ENCODE measurements at places on chromosomes 4 and X.

DNA sequence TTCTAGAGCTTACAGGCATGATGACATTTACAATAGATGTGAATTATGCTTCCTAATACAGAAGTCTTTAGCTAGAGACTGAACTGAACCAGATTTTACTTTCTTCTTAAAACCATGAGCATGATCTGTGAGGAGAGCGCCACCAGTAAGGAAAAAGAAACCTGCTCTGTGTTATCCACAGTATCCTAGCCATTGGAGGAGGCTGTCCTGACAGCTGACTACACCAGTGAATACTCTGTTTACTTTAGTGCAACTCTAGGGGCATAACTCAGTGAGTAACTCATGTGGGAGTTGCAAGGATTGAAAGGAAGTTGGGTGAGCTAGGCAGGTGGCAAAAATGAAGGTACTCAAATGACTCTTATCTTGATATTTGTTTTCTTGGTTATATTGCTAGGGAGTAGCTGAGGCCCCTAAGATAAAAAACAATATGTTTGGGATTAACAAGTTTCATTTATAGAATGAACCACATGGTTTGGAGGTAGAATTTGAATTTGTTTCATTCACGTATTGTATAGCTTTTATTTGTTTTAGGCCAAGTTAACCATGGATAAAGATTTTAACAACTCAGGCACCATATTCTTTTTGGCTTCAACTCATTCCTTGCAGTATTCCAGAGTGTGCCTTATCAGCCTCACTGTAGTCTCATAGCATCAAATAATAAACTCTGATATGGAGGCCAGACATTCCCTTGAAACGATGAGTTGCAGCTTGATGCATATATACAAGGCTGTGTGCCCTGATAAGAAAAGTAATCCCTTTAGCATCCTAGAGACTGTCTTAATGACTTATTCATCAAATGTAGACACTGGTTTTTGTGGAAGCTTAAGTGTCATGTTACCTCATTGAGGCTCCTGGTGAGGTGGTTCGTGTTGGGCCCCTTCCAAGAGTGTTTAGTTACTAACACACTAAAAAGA is 2.5 kb downstream of the BMP3 start:
- DNase-seq, result no peak

- no peak for DNase-seq
Observed at GRCh38 chr4:945274-946102, 13.2 kb downstream of the TMEM175 start.

- DNase-seq, result no peak
Observed at GRCh38 chr4:181909368-181909767, 333.8 kb upstream of the TENM3 start.

- no peak for DNase-seq
Observed at GRCh38 chr4:155377276-155377675, 511 bp upstream of the MAP9 start.

DNA sequence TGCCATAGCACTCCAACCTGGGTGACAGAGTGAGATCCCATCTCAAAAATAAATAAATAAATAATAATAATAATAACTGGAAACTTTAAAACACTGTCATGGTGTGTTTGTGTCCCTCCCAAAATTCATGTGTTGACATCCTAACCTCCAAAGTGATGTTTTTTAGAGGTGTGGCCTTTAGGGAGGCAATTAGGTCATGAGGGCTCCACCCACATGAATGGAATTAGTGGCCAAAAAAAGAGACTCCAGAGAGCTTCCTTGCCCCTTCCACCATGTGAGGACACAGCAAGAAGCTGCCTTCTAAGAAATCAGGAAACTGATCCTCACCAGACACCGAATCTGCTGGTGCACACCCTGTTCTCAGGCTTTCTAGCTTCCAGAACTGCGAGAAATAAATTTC is 23.8 kb upstream of the RAPGEF2 start:
- no peak for DNase-seq

GRCh38 chrX:51747671-51748070 is 4.4 kb downstream of the GSPT2 start:
- DNase-seq, result no peak

DNA sequence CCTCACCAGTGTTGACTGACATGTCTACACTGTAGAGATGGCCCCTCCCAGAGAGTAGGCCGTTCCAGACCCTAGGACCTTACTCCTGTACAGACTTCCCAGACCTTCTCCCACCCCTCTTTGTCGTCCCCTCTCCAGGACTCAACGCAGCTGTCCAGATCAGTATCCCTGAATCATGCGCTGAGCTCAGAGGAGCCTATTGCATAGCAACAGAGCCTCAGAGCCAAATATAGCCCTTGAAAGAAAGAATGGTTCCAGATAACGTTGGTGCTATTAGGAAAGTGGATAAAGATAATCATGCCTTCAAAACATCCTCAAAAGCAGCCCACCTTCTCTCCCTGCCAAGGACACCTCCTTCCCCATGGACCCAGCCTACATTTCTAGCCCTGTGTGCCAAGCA is 27.8 kb upstream of the NXF3 start:
- DNase-seq, result no peak

- DNase-seq, result no peak
Observed at GRCh38 chr4:112994732-112995464, 54.6 kb upstream of the ANK2 start.

Data from activated naive CD4-positive, alpha-beta T cell treated with anti-CD3 and anti-CD28 coated beads, Interleukin-2, amount 50 U/mL, for 72 hours (primary cell).